ENCODE measurements at places on chromosomes 11 and 22. TPM values are rescaled to one million over a fixed set of nuclear protein-coding genes. Genes with fewer than 3 reads are reported as not detected.

GRCh38 chr11:106249617-106250239 lies 172.3 kb downstream of the AASDHPPT start:
- DNase-seq: no peak

- DNase-seq: no peak
Observed at GRCh38 chr11:111793863-111794262, 27.7 kb upstream of the PPP2R1B start.

DNA sequence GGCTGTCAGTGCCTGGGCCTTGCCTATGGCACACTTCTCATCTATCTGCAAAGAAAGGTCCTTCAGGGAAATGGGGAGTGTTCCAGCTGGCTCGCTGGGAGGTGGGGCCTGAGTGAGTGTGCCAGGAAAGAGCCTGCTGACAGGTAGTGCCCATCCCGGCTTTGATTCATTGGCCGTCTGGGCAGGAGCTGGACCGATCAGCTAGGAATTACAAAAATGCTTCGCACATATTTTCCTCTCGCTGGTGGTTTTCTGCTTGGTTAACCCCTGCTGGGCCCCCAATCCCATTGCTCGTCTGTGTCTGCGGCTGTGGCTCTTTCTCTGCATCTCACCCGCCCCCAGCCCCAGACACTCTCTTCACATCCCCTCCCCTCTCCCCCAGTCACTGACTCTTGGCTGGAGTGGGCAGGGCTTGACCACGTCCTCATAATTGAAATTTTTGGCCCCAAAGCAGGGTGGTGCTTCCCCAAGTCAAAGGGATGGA lies 10.8 kb downstream of the LIF start:
- DNase-seq: no peak

- no peak for DNase-seq
Observed at GRCh38 chr22:33931406-33931805, 11.1 kb upstream of the LARGE1 start.

DNA sequence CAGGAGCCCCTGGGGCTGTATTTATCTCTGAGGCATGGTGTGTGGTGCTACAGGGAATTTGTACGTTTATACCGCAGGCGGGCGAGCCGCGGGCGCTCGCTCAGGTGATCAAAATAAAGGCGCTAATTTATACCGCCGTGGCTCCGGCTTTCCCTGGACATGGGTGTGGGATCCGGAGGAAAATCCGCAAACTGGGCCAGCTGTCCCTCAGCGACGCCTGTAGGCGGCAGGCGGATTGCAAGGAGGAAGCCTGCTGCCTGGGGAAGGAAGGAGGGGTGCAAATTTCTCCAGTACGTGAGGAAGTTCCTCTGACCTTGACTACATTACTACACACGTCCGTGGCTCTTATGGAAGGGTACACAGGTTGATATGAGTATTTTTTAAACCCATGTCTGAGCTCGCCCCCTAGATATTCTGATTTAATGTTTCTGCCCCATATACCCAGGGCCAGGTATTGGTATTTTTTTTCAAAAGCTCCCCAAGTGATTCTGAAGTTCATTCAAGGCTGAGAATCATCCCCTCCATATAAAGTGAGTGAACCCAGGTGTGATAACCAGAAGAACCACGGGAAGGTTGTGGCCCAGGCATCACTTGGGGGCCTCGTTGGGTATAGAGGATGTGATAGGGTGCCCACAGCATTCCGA lies 2.8 kb downstream of the MYOD1 start:
- no peak for DNase-seq

- DNase-seq: no peak
Observed at GRCh38 chr11:6321356-6321755, 1.1 kb upstream of the CAVIN3 start.

DNA sequence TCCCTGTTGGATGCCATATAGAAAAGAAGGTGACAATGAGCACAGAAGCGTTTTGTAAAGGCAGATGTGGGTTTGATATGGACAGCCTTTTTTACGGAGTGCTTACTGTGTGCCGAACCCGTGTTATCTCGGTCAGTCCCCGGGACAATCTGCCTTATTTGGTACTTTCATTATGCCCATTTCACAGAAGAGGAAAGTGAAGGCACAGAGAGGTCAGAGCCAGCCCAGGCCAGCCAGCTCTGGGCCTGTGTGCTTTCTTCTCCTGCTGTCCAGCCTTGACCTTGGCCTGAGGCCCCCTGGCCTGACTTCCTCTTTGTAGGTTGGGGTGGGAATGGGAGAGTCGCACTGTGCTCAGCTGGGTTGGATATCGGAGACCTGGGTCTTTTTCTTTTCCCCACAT lies 628 bp upstream of the CRYBB1 start:
- DNase-seq: no peak

GRCh38 chr11:134536219-134536618 lies 124.2 kb upstream of the B3GAT1 start:
- DNase-seq: no peak

DNA sequence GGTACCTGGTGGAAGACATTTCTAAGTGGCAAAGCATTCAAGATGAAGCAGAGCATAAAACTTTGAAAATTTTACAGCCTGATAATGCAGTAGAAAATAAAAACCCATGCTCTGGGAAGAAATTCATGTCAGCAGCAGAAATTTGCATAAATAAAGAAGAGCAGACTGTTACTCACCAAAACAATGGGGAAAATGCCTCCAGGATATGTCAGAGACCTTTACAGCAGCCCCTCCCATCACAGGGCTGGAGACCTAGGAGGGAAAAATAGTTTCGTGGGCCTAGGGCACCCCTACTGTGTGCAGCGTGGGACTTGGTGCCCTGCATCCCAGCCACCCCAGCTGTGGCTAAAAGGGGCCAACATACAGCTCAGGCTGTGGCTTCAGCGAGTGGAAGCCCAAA lies 5.4 kb upstream of the DKK3 start:
- DNase-seq: no peak

RAC2 gene
- total RNA-seq: 5.7 TPM

CST6 gene
- total RNA-seq: 279 TPM

CHRM1 gene
- total RNA-seq: 0.69 TPM

PRG3 gene
- 2.9 TPM for total RNA-seq

NRXN2 gene
- 8.5 TPM for total RNA-seq

TENM4 gene
- 27.2 TPM for total RNA-seq
